Stimulated activated CD8-positive, alpha-beta memory T cell treated with anti-CD3 and anti-CD28 coated beads, Interleukin-2, amount 100 ng/mL, for 1 hour (primary cell): ENCODE measurements at places on chromosomes 7 and 10.

- DNase-seq, result no peak
Observed at GRCh38 chr10:78341953-78342614, 308.4 kb downstream of the RPS24 start.

GRCh38 chr10:72234560-72235095, 18.6 kb upstream of the ASCC1 start:
- no peak for DNase-seq

DNA sequence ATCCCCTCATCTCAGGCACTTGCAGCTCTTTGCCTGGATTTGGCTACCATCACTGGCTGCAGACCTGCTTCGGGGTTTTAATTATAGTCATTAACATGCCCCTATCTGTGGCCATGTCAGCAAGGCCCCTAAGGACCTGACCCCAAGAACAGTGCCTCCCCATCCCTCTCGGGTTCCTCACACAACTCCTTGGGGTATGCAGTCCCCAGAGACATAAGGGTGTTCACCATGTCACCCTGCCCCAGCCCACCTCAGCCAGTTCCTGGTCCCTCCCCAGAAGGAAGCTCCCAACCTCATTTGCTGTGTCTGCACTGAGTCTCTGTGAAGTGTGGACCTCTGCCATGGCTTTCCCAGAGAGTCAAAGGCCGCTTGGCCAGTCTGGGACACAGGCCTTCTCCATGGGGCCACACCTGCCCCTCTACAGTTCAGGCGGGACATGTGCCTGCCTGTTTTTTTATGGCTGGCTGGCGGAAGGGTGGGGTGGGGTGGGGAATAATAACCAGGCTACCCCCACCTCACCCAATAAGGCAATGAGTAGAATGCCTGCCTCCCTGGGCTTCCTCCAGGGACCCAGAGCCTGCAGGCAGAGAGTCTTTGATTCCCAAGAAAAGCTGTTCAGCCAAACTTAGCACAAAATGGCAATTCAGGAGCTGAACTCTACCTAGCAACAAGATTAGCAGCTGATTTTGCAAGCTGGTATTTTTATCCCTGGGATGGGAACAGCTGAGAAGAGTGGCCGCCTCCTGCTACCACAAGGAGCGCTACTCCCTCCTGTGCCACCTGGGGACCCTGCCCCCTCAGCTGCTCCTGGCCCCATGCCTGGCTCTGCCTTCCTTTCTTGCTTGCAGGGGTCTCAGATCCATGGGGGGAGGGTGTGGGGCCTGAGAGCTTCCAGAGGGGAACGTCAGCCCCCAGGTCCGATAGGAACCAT, 23.7 kb upstream of the CAMK2B start:
- DNase-seq, result no peak

DNA sequence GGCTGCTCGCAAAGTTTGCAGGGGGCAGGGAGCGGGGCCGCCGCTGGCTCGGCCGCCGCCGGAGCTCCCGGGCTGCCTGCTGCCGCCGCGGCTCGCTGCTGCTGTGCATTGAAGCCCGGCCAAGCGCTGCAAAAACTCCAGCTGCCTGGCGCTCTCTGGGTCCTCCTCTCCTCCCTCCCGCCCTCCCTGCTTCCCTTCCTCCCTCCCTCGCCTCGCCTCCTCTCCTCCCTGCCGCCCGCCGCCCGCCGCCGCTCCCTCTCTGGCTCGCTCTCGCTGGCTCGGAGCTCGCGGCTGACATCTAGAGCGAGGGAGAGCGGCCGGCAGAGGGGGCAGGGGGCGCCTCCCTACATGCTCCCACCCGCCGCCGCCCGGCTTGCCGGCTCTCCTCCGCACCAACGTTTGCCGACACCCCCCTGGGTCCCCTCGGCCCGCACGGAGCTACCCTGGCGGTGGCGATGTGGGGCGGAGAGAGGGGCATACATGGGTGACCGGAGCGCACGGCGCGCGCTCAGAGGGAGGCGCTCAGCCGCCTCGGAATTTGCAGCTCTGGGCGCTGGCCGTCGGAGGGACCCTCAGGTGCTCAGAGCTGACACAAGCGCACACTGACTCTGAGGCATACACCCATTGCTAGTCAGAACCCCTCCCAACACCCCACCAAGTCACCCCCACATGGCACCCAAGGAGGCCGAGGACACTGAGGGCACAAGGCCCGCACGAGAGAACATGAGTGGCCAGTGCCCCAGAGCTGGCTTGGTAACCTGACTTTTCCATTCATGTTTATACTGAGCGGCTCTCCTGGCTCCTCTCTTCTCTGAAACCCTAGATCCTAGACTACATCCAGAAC, 1.2 kb upstream of the PLXNA4 start:
- no peak for DNase-seq

DNA sequence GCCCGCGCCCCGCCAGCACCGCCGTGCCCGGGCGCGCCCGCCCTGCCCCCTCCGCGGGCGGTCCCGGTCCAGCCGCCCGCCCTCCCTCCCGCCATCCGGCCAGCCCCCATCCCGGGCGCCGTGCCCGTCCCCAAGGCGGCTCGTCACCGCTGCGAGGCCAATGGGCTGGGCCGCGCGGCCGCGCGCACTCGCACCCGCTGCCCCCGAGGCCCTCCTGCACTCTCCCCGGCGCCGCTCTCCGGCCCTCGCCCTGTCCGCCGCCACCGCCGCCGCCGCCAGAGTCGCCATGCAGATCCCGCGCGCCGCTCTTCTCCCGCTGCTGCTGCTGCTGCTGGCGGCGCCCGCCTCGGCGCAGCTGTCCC, at the start of gene HTRA1:
Gene HTRA1, plus strand, starts transcription at position 187 of the 362 bp plus-strand sequence. Its CDS starts 100 bp downstream, at position 287.
- DNase-seq, result no peak

GRCh38 chr10:3195726-3196125, 23.1 kb upstream of the PITRM1 start:
- no peak for DNase-seq

DNA sequence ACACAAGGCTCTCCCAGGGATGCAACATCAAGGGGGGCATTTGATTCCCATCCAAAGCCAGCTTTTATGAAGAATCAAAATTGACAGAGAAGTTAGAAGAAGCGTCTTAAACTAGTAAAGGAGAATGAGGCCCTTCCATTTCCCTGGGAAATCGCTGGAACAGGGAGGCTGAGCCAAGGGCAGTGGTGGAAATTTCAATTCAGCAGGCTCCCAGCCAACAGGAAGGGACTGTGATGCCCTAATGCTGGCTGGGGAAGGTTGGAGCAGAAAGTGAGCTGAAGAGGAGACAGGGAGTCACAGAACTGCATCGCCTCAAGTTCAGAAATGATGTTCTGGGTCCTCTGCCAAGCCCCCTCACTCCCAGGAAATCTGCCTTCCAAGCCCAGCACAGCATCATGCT, 517.3 kb downstream of the GRID1 start:
- DNase-seq, result no peak

DNA sequence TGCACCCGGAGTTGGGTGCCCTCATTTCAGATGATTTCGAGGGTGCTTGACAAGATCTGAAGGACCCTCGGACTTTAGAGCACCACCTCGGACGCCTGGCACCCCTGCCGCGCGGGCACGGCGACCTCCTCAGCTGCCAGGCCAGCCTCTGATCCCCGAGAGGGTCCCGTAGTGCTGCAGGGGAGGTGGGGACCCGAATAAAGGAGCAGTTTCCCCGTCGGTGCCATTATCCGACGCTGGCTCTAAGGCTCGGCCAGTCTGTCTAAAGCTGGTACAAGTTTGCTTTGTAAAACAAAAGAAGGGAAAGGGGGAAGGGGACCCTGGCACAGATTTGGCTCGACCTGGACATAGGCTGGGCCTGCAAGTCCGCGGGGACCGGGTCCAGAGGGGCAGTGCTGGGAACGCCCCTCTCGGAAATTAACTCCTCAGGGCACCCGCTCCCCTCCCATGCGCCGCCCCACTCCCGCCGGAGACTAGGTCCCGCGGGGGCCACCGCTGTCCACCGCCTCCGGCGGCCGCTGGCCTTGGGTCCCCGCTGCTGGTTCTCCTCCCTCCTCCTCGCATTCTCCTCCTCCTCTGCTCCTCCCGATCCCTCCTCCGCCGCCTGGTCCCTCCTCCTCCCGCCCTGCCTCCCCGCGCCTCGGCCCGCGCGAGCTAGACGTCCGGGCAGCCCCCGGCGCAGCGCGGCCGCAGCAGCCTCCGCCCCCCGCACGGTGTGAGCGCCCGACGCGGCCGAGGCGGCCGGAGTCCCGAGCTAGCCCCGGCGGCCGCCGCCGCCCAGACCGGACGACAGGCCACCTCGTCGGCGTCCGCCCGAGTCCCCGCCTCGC, at the start of gene EGFR:
Gene EGFR, plus strand, starts transcription at position 657 of the 830 bp plus-strand sequence. CDS start 261 bp downstream, outside the sequence.
- DNase-seq, result no peak

GRCh38 chr7:49791088-49791741, 17.8 kb downstream of the VWC2 start:
- no peak for DNase-seq

DNA sequence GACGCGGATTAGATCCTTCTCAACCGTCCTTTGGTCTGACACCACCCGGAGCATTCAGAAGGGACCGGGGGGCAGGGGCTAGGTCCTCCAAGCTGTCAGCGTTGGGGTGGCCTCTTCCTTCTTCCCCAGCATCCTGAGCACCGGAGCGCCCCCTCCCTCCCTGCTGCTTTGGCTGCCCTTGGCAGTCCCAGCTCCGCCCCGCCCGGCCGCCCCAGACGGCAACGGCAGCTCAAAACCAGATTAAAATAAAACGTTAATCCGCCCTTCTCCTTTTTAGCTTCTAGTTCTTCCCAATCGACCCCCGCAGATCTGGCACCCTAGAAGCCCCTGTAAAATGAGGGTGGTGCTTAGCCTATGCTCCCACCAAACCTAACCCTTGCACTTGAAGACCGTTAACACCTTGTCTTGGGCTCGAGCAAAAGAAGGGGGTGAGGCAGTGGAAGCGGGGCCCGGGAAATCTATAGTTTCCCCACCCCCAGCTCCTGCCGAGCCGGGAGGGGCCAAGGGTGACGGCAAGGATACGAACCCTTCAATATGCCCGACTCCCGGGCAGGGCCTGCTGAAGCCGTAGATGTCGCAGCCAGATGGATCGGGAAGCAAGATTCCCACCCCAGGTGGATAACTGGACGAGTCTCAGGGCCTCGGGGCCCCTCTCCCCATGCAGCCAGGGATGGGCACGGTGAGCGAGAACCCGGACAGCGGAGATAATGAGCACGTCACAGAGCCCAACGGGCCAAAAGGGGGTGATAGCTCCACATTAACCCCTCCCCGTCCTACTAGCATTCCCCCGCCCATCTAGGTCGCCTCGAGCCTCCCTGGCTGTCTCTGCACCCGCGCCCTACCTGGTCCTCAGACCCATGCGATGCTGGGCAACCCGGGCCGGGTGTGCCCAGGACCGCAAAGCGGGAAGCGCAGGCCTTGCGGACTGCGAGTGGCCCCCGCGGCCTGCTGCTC, 169.7 kb downstream of the NRF1 start:
- no peak for DNase-seq

- no peak for DNase-seq
Observed at GRCh38 chr10:86130041-86130440, 236.6 kb downstream of the GRID1 start.

- DNase-seq, result no peak
Observed at GRCh38 chr7:112201411-112201810, 4.8 kb downstream of the DOCK4 start.
